ENCODE measurements at places on chromosomes 11 and 22.

DNA sequence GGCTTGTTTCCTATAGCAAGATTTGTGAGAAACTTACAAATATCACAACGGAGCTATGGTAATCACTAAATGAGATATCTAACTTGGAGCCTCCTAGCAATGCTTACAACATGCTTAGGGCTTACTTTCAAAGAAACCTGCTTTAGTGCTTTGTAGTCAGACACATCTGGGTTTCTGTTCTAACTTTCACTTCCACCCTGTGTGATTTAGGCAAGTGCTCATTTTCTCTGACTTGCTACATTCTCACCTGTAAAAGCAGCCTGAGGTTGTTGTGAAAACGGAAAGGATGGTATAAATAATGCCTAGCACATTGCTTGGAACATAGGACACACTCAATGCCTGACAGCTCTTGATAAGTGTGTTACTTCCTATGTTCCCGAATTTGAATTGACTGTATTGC is 45.6 kb downstream of the LRRC4C start:
- DNase-seq = no peak

DNA sequence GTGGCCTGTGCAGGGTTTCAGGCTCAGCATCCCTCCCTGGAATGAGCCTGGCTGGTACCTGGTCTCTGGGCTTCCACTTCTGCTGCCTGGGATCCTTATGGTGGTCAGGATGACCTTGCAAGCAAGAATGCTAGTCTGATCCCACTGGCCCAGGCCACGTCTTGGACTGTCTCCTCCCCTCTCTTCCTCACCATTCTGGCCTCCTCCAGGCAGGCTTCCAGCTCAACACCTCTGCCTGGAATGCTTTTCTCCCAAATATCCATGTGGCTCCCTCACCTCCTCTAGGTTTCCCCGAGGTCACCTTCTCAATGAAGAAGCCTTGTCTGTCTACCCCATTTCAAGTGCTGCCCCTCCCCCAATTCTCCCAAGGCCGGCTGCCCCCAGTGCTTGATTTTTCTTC is 39.4 kb upstream of the ALX4 start:
- no peak for DNase-seq

GRCh38 chr11:6191742-6192141 is 7.3 kb upstream of the OR52W1 start:
- DNase-seq = peak; percentile 78

- DNase-seq = no peak
These were observed 117.7 kb upstream of the SORL1-AS1 start for GRCh38 chr11:121570453-121570852.

GRCh38 chr11:2327032-2327431 is 25.2 kb downstream of the TSPAN32 start:
- DNase-seq = no peak

DNA sequence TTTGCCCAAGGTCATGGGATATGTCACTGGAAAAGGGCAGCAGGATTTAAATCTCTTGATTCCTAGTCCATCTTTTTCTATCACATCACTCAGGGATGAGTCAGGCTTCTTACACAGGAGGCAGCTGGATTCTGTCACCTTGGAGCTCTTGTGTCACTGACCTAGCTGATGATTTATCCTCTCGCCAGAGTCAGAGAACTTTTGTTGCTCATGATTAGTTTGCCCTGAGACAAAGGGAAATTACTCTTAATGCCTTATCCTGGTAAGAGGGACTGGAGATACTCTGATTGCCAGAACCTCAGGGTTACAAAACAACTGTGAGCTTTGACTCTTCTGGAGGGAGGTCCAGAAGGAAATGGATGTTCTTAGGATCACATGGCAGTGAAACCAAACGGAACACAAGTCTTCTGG is 10.1 kb downstream of the COA4 start:
- DNase-seq = no peak

GRCh38 chr11:111189466-111189865 is 56.1 kb upstream of the POU2AF2 start:
- DNase-seq = no peak

GRCh38 chr11:126497581-126498122 is 142.2 kb downstream of the ST3GAL4 start:
- DNase-seq = no peak

GRCh38 chr22:17922925-17923903 is 101.1 kb downstream of the MICAL3 start:
- DNase-seq = no peak

DNA sequence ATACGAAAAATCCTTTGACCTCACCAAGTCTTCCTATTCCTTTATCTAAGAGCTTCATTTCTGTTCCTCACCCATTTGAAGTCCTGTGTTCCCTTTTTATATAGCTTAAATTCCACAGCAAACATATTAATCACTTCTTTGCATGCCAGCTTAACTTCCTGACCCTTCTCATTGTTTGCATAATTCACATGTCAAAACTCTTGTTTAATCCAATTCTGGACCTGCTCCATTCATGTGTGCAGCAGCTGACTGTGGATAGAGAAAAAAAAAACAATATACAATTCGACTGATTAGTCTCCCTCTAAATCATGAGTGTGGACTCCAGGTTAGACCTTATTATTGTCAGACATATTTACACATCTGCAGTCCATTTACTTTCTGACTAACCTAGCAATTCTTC is 991.2 kb upstream of the TENM4 start:
- DNase-seq = no peak

DNA sequence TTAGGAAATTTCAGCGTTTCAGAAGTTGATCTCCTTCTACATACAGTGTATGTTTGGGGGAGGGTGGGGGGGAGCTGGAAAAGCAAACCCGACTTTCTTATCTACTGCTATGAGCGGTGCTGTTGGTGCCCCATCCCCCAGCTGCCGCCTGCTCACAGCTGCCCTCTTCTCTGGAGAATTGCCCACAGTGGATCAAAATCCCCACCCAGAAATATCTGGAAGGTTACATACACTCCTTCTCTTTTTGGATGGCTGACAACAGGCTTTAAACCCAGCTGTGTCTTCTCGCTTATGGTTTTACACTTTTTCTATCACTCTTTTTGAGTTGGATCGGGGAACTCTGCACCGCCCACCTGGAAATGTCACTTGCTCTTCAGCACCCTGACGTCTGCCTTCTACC is 56.4 kb downstream of the DHCR7 start:
- no peak for DNase-seq

DNA sequence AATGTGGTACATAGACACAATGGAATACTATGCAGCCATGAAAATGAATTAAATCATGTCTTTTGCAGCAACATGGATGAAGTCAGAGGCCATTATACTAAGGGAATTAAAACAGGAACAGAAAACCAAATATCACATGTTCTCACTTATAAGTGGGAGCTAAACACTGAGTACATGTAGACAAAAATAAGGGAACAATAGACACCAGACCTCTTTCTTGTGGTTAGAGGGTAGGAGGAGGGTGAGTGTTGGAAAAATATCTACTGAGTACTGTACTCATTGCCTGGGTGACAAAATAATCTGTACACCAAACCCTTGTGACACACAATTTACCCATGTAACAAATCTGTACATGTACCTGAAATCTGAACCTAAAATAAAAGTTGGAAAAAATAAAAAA is 59.1 kb upstream of the ANO5 start:
- peak; percentile 54 for DNase-seq

DNA sequence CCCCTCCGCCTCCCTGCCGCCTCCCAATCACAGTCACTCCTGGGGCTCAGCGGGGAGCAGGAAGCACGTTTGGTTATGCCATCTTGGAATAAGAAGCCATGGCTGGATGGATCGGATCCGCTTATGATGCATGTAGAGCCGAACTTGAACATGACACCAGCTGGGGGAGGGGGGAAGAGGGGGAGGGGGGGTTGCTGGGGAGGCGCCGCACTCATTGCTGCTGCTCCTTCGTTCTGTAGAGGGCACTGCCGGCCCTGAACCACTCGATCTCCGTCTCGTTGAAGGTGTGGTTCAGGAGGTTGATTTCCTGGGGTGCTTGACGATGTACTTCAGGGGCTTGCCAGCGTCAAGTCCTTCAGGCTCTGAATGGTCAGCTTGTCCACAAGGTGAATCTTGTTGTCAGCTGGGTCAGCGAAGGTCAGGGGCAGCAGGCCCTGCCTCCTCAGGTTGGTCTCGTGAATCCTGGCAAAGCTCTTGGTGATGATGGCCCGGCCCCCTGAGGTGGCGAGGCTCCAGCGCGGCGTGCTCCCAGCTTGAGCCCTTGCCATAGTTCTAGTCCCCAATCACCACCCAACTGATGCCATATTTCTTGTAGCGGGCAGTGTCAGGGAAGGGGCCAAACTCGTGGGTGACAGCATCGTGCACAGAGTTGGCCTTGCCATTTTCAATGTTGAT is 476.9 kb upstream of the ISX start:
- no peak for DNase-seq

GRCh38 chr22:20571078-20571503 is 63.7 kb downstream of the MED15 start:
- DNase-seq = no peak

- DNase-seq = no peak
These were observed 1.1 kb downstream of the OR52A5 start for GRCh38 chr11:5137014-5137413.

Data from inflammatory macrophage treated with lipopolysaccharide for 1 hour (primary cell).